Keratinocyte (primary cell): ENCODE measurements at places on chromosomes 5 and 9.

- no peak for DNase-seq
Measured at GRCh38 chr5:106964132-106964531, 706.6 kb downstream of the EFNA5 start.

DNA sequence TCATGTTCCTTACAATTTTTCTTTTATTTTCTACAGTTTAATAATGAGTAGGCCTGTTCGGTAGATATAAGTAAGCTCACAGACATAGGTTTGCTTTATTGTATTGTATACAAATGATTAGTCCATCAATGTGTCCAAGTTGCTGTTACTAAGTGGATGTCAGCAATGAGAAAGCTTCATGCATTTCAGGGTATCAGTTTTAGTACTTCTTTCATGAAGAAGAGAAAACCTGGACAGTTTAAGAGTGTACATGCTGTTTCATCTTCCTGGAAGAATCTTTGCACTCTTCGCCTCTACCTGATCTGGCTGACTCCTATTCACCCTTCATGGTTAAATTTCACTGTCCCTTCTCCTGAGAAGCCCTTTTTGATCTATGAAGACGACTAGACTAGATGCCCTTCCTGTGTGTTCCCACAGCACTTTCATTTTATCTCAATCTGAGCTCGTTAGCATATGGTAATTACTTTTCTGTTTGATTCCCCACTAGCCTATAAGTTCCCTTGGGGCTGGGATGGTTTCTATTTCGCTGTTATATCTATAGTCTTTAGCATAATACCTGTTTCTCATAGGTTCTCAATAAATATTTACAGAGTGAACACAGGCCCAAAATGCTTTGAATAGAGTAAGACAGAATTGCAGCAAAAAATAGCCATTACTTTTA, 70.7 kb downstream of the CETN3 start:
- DNase-seq = no peak

DNA sequence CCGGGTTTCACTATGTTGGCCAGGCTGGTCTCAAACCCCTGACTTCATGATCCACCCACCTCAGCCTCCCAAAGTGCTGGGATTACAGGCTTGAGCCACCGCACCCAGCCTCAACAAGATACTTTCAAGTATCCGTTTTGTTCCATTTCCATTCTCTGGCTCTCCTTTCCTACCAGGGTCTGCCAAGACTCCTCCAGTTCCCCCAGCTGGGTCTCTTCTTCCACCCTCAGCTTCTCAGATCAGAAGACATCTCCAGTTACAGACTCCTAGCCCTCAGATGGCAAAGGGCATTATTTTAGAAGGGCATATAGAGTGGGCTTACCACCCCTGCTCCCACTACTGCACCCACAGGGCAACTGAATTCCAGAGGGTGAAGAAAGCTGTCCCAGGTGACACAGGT, 1.5 kb upstream of the PDGFRB start:
- DNase-seq = no peak

DNA sequence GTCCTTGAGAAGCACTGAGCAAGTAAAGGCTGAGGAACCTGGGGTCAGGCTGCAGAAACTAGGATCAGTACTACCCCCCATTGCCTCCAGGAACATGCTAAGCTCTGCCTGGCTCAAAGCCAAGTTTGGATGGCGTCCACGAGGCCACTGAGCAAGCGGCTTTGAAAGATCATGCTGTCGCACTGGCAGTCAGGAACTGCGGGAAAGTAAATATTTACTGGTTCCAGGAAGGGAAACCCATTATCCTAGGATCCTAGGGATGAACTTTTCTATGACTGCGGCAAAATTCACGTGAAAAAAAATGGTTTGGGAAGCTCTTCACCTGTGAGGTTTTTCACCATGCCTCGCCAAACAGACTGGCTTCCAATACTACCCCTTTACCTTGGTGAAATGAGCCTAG, 75.3 kb upstream of the PJA2 start:
- no peak for DNase-seq

DNA sequence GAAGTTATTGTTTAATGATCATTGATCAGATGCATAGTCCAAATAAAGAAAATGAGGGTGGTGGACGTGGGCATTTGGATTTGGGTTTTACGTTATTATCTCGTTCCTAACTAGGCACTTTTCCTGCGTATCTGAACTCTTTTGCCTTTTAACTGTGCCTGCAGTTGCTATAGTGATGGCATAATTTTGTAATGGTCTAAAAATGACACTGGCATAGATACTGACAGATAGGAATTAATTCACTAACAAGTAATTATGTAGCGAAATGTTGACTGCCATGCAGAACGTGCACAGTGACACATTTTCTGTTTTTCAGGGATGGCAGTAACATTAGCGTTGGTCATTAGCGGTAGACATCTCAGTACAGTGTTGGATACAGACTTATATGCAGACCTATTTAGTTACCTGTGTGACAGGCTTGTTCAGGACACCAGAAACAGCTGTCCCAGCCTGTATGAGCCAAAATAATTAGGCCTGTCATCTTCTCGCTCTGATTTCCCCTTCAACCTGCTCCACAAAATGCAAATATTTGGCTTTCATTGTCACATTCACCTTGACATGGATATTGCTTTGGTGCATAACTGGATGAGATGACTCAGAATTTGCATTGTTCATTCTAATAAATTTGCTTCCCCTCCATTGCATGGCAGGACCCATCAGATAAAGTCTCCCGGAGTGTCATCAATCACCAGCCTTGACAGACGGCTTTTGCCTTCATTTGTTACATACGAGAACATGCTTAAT, 413.3 kb upstream of the IRX1 start:
- no peak for DNase-seq

GRCh38 chr5:123701511-123702200, 189.7 kb downstream of the CSNK1G3 start:
- DNase-seq = no peak

- no peak for DNase-seq
Measured at GRCh38 chr9:20664501-20664900, 19.6 kb upstream of the FOCAD start.

DNA sequence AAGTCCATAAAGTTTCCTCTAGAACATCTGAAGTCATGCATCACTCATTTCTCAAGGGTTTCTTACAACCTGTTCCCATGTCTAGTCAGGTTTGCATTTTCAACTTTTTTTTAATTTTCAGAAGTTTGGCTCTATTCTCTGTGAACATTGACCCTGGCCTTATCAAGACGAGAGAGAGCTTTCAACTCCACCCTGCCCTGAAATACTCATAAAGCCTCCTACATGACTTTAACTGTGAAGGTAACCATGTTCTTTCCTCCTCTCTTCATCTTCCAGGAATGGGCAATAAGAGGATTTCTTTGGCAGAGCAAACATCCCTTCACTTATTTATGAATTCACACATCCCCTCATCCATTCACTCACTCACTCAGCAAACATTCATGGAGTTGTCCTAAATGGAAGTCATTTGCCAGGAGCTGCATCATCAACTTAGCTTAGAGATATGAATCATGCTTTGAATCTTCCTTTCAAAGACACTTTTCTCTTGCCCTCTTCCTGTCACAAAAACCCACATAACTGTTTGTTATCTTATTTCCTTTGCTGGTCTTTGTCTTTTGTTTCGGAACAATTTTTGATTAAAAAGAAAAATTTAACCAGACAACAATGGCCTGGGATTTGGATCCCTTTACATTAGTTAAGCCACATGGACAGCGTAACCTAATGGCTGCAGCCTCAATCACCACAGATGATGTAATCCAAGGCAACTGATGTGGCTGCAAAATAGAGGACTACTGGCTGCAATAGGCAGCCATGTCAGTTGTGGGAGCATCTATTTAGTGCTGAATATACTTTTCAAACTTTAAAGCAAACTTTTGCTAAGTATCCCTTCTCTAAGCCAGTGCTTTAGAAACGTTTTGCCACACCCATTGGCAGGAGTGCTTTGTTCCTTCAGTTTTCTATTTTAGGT, 43.0 kb upstream of the GNAQ start:
- no peak for DNase-seq

GRCh38 chr9:78118742-78119473, 87.3 kb upstream of the GNAQ start:
- DNase-seq = peak; percentile 87

- no peak for DNase-seq
Measured at GRCh38 chr5:39578887-39579497, 154.2 kb upstream of the DAB2 start.

- no peak for DNase-seq
Measured at GRCh38 chr5:79973511-79973910, 17.6 kb downstream of the MTX3 start.

DNA sequence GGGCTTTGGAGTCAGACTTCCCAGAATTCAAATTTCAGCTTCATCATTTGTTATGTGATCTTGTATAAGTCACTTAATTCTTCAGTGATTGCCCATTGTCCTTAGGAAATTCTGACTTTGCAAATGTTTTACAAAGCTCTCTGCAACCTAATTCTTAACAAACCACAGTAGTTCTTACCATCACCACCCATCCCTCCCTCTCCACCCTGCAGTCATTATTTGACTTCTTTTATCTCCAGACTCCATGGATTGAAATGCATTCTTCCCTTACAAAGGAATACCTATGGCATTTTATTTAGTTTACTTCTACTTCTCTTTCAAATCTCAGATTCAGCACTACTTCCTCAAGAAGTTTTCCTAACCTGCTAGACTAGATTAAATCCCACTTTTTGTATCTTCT, 23.1 kb downstream of the SHLD3 start:
- DNase-seq = no peak

- no peak for DNase-seq
Measured at GRCh38 chr9:73916016-73916673, 581.0 kb upstream of the RORB start.
